ENCODE measurements at places on chromosomes 7 and 10. TPM values are rescaled to one million over a fixed set of nuclear protein-coding genes. Genes with fewer than 3 reads are reported as not detected.

- no peak for DNase-seq
Observed at GRCh38 chr7:129925416-129926002, 27.3 kb downstream of the UBE2H start.

DNA sequence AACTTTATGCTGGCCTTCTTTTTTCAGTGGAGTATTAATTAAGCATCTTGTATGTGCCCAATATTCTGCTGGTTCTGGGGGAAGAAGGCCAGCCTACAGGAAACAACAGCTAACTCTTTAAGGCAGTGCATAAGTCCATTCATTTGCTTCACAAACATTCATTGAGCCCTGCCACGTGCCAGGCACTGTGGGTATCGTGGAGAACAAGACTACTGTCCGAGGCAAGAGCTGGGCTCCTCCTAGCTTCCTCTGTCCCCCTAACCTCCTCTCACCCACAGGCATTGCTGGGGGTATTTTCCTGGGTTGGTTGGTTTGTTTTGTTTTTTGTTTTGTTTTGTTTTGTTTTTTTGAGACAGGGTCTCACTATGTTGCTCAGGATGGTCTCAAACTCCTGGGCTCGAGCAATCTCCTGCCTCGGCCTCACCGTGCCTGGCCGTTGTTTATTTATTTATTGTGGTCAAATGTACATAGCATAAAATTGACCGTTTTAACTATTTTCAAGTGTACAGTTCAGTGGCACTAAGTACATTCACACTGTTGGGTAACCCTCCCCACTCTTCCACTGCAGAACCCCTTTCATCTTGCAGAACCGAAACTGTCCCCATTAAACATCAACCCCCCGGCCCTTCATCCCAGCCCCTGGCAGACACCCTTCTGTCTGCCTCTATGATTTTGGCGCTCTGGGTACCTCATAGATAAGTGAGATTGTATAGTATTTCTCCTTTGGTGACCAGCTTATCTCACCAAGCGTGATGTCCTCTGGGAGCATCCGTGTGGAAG lies 32.6 kb downstream of the CHST3 start:
- DNase-seq: no peak

- no peak for DNase-seq
Observed at GRCh38 chr10:36880898-36881297, 244.5 kb upstream of the ANKRD30A start.

- DNase-seq: no peak
Observed at GRCh38 chr10:52615756-52616394, 156.7 kb downstream of the MBL2 start.

GRCh38 chr10:114239117-114239993 lies at the start of gene VWA2:
Gene VWA2 (plus strand): TSS chr10:114239254. CDS start chr10:114248714, 9,460 bp downstream.
- DNase-seq: no peak

DNA sequence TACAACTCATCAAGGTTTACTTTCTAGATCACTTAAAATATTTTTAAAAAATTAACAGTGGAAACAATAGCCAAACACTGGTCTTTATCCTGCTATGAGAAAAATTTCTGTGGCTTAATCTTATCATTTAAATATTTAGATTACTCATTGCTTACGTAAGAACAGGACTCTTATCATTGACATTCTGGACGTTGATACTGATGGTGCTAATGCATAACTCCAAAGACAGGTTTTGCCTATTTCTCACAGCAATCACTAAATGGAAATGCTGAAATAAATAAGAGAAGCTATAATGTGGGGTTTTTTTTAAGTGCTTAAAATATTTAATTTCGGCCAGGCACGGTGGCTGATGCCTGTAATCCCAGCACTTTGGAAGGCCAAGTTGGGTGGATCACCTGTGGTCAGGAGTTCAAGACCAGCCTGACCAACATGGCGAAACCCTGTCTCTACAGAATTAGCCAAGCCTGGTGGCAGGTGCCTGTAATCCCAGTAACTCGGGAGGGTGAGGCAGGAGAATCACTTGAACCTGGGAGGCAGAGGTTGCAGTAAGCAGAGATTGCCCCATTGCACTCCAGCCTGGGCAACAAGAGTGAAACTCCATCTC lies 195.0 kb downstream of the HGF start:
- DNase-seq: no peak

DNA sequence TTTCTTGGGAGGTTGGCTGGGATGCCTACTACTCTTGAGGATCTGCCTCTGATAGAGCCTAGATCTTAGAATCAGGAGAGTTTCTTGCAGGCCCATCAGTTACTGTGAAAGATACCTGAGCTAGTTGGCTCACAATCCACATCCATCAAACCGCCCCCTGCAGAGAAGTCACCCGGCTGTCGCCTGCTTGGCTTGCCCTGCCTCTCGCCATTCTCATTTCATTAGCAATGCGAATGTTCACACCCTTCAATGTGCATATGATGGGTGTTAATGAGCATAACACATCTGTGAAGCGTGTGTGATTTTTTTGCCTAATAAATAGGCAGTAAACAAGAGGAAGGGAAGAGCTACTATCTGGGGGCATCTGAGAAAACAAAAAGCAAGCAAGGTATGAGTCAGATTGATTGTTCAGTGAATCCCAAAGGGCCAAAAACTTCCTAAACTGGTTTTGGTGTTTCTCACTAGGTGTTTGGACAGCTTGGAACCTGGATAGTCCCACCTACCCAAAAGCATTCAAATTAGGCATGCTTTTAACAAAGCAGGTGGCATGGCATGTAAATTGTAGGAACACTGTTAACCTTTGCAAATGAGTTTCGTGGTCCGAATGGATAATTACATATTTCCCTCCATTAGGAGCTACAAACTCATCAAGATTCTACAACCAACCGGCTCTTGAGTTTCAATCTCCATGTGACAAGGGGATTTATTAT lies 272.3 kb upstream of the C7orf33 start:
- DNase-seq: no peak

DNA sequence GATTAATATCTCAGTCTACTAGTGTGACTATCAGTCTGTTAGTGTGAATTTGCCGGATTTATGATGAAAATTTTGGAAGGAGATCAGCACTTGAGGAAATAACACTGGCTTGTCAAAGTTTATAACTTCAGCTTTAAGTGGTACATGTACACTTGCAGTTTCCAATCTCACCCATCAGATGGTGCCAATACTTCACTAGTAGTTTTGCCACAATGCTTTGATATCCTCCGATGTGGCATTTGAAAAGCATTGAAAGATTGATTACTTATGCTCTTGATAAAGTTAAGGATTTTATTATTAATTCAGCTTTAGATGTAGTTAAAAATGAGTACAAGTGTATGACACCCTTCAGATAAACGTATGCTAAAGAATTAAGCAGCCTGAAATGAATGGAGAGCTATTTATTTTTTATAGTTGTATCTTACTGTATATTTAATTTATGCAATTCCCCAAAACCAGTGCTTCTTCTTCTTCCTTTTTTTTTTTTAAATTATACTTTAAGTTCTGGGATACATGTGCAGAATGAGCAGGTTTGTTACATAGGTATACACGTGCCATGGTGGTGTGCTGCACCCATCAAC lies 98.2 kb downstream of the ANLN start:
- peak; percentile 40 for DNase-seq

DNA sequence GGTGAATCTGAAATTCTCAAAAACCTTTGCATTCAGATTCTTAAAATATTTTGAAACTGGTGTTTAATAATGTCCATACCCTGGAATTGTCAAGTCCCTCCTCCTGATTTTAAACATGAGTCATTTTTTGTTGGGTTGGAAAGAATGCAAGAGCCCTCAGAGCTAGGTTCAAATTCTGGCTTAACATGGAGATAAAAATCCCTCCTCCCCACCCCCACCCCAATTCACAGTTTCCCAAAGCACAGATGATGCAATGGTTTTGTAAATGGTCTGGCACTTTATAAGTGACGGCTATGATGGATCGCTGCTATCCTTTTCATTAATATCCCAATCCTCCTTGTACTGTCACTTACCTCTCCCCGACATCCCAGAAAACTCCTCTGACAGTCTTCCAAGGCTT lies 332.8 kb downstream of the PLXNA4 start:
- DNase-seq: no peak

DNA sequence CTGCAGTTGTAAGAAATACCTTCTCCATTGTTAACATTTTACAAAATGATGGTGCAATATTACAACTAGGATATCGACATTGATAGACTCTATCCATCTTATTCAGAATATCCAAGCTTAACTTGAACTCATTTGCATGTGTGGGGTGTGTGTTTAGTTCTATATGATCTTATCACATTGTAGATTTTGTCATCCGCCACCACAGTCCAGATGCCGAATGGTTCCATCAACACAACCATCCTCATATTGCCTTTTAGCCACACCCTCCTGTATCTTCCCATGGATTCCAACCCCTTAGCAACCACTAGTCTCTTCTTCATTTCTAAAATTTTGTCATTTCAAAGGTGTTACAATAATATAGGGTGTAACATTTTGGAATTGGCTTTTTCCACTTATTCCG lies 452.9 kb upstream of the AKR1E2 start:
- DNase-seq: no peak

DNA sequence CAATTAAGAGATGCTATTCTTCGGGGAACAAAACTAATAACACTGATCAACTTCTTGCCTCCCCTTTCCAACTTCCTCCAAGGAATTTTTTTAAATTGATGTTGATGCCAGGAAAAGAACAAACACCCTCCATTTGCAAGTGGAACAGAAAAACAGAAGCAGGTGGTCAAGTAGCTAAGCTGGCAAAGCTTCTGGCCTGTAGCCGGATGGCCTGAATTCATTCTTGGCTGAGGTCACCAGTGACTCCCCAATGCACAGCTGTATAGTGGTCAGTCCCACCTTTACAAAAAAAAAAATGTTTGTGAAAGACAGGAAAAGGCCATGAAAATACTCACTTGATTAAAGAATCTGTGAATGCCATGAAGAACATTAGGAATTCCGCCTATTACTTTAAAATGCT lies 39.1 kb downstream of the DOCK4 start:
- DNase-seq: no peak

DNA sequence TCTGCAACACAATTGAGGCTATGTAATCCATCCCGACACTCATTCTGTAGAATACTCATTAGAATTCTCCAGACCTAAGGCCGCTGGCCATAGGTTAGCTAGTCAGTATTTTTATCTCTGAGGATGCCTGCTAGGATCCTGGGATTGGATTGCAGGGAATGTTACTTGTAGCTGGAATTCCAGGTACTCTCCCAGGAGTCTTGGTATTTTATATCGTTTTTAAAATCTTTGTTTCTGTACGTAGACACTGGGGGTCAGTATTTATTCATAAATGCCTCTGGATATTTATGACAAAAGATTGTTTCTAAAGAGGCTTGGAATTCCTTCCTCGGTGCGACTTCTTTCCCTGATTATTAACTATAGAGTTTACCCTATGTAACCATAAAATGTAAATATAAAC lies 40.1 kb downstream of the BPGM start:
- DNase-seq: no peak

DNA sequence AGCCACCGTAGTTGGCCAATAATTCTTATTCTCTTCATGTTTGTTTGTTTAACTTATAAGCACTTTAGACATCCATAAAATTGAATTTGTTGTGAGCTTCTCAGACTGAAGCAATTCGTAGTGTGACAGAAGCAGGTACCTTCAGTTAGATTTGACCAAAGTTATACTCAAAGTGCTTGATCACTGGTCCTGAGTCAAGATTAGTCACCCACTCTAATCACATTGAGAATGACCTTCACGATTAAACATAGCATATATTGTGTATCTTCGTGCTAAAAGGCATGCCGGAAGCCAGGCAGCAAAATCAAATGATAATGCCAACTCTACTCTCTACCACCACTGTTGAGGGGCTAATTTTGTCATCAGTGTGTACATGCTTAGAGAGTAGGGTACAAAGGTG lies 763.7 kb upstream of the MBL2 start:
- no peak for DNase-seq

DNA sequence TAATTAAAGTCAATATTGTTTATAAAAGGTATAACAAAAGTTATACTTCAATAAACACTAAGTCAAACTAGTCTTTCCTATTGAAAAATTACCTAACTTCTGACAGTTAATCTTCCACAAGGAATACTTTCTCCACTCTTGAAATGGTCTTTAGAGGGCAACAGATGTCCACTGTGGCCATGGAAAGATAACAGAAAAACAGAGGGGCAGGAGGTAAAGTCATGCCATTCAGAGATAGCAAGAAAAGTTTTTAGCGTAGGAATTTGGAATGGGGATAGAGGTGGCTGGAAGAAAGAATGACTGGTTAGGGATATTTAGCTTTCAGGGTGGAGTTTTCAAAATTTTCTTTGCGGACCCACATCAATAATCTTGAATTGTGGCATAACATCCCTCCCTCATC lies 34.7 kb downstream of the HYCC1 start:
- no peak for DNase-seq

DNA sequence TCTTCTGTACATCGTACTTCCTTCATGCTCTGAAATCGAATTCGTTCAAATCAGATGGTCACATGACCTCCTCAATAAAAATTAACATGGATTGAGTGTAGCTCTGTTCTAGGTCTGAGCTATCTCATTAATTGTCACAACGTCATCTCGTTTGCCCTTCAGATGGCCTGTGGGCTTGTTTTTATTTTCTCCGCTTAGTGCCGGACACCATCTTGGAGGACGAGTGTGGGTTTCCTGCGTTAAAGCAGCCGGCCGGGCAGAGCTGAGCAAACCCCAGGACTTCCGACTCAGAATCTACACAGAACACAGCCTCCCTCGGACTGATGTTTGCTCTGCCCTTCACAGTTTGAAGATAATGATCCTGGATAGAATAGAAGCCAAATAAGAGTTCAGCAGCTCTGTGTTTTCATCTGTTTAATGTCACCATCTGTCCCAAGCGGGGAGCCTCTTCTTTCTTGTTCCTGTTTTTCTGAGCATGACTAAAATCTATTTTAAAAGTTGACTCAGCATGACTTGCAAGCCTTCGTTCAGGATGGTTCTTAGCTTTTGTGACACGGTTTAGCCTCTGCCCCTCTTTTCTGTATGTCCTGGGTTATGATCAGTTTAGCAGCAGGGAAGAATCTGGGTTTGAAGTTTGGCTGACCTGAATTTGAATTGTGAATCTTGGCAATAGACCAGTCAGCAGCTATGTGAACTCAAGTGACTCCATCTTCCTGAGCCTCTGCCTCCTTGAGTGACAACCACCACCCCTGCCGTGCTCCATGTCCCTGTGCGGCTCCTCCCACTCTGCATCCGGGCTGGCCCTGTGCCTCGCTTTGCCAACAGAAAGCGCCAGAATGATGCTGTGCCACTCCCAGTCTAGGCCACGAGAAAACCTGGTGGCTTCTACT lies 30.6 kb upstream of the GALNTL5 start:
- no peak for DNase-seq

DNA sequence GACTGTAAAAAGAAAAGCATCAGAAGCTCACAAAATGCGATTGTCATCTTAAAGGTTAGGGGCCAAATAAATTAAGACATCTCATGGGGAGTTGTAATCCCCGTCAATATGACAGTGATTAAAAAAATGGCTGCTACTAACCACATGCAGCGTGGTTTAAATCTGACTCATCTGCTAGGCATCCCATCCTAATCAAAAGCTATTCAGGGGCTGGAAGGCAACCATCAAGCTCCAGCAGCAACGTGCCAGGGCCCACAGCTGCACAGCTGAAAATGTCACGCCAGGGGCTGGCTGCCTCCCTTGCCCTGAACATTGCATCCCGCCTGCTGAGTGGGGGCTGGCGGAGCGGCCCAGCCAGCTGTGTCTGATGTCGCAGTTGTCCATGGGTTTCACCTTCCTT lies 66.3 kb upstream of the FRMD4A start:
- peak; percentile 80 for DNase-seq

Gene ZNF365
- 2.0 TPM for total RNA-seq

Gene TMEM130
- 0.65 TPM for total RNA-seq

Gene PPP1R9A
- total RNA-seq: 11.7 TPM

Gene PDGFA
- 11.6 TPM for total RNA-seq

Gene TMEM139
- total RNA-seq: 14.5 TPM

Gene ZNF680
- total RNA-seq: 13.1 TPM

Gene CYP2C19
- total RNA-seq: not detected

Measured in epithelial cell of proximal tubule (primary cell).